CD4-positive, alpha-beta T cell treated with Interleukin-6 at 100 ng/mL for 8 hours (primary cell): ENCODE measurements at places on chromosomes 6 and 20.

- DNase-seq, result no peak
Measured at GRCh38 chr6:28001751-28002150, 44.7 kb downstream of the OR2B6 start.

DNA sequence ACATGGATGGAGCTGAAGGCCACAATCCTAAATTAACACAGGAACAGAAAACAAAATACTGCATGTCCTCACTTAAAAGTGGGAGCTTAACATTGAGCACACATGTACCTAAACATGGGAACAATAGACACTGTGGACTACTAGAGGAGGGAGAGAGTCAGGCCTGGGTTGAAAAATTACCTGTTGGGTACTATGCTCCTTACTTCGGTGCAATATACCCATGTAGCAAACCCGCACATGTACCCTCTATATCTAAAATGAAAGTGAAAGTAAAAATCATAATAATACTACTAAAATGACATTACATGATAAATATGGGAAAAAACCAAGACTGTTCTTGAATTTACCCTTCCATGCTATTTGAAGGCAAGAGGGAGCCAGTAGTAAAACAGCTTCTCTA is 1273.8 kb upstream of the ADGRB3 start:
- no peak for DNase-seq

DNA sequence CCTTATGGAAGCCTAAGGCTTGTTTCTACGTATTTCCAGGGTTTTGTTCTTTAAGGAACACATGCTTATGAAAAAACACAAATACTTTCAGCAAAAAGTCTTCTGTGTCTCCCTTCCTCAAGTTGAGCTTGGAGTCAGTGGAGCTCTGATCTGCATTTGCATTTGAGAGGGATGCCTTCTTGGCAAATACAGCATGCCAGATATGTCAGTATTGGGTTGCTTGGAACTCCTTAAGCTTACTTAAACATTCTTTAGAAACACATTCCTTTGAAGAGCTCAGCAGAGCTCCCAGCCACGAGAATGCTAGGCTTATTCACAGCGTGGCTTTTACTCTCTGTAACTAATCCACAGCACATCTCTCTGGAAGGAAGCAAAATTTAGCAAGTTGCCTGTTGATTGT is 68.3 kb downstream of the ANKRD6 start:
- DNase-seq, result no peak

DNA sequence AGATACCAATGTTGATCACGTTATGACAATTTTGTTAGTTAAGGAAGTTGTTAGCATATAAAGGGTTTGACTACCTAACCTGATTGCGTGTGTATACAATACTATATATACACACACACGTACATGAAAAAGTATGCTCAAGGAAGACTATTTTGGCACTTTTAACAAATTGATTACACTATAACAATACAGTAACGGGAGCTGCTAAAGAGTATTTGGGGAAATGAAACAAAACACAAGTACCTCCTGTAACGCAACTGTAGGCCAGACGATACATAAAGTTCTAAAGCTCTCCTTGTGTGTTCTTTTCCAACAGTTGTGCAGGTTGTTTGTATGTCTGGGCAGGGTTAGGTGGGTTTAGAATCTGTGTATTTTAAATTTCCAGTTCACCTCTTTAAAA is 98.7 kb downstream of the PLEKHG1 start:
- no peak for DNase-seq

DNA sequence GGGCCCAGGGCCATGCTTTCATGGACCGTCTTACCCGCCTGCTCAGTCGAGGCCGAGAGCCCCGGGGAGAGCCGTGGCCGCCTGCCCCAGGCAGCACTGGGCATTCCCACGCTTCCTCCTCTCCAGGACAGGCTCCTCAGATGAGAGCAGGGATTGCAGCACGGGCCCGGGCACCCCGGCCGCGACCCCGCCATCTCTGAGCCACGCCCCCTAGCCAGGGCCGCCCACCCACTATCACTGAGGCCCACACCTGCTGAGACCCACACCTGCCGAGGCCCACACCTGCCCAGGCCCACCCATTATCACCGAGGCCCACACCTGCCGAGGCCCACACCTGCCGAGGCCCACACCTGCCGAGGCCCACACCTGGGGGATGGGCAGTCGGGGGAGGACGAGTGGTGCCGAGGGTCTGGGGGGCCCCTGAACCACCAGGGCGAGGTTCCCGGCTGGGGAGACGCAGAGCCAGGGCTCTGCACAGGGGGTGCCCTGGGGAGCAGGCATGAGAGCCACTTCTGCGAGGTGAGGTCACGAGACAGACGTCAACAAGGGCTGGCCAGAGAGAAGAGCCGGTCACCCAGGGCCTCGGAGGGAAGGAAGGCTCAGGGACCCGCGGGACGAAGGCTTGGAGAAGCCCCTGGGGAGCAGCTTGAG is 235.6 kb downstream of the ERMARD start:
- no peak for DNase-seq

GRCh38 chr6:33073431-33073871 is at the start of gene HLA-DPA1:
HLA-DPA1 (minus strand) TSS chr6:33073649.
- DNase-seq, result peak; percentile 50

- no peak for DNase-seq
Measured at GRCh38 chr20:62433658-62434497, 6.5 kb upstream of the RBBP8NL start.

DNA sequence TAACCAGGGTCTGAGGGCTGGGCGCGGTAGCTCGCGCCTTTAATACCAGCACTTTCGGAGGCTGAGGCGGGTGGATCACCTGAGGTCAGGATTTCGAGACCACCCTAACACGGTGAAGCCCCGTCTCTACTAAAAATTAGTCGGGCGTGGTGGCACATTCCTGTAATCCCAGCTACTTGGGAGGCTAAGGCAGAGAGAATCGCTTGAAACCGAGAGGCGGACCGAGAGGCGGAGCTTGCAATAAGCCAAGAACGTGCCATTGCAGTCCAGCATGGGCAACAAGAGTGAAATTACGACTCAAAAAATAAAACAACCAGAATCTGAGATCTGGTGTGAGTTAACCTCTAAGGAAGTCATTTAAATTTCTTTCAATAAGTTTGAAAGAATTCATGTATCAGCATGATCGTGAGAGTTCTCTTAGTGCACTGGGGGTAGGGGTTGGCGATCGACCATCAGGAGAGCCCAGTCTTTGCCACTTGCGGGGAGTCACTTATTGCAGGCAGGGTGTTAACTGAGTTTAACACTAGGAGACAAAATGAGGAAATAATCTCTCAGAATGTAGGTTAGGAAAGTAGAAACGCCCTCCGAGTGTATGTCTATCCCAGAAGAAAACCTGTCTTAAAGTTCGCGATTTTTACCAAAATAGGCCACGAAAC is 206.5 kb upstream of the ZNF184 start:
- DNase-seq, result no peak

DNA sequence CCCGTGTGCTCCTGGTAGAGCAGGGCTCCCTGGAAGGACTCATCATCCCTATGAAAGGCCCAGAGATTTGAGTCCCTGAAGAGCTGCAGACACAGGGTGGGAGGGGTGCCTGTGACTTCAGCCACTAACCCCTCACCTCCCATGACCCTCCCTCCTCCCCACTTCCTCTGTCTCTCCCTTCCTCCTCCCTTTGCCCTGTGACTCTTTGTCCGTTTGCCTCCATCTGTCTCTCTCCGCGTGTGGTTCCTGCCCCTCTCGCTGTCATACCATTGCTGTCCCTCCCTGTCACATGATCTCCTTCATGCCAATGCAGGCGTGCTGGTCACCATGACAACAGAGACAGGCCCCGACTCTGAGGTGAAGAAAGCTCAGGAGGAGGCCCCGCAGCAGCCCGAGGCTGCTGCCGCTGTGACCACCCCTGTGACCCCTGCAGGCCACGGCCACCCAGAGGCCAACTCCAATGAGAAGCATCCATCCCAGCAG is 19.0 kb downstream of the EPB41L1 start:
- DNase-seq, result no peak

DNA sequence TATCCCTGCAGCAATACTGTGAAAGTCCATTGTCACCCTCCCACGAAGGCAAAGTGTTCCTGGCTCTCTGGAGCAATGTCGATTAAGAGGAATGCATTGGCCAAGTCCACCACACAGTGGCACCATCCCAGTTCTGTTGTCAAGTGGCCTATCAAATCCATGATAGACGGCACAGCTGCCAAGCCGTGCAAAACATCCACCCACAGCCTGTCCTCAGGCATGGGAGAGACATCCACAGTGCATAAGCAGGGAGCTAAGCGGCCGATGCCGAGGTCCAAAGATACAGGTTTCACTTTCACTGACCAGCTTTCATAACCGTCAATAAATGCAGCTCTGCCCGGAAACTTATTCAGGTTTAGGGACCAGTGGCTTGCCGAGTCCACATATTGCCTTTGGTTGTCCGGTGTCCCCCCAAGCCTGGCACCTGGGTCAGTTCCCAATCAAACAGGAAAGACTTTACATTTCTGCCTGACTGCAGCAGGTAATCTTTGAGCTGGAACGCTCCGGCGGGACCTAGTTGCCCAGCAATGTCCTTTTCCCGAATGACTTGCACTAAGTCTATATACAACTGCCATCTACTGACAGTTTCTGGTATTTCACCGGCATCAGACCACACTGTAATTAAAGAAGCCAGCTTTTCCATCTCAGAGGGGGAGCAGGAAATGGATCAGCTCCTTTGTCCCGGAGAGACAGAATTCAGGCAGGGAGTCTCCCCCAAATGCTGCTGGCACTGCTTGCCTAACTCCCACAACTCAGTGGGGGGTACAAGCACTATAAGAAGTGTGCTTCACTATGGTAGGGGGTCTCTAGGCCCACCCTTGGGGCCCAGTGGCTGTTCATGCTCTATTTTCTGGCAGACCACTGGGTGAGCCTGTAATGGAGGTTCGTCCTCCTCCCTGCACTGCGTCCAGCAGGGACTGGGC is 6.3 kb downstream of the ZKSCAN3 start:
- DNase-seq, result peak; percentile 72

DNA sequence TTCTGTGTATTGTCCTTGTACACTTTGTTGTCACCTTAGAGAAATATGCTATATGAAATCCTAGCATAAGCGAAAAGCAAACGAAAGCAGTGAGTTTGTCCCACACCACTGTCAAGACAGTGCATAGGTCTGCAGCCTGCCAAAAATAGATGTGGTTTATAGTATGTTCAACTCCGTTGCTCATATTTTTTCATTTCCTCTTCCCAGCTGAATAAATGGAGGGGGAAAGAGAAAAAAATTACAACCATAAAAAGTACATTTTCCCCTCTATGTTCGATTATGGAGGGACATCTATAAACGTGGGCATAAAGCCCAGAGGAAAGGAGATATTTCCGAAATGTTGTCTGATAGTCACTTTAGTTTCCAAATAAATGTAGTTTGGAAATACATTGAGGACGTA is 25.8 kb downstream of the PRL start:
- DNase-seq, result no peak

DNA sequence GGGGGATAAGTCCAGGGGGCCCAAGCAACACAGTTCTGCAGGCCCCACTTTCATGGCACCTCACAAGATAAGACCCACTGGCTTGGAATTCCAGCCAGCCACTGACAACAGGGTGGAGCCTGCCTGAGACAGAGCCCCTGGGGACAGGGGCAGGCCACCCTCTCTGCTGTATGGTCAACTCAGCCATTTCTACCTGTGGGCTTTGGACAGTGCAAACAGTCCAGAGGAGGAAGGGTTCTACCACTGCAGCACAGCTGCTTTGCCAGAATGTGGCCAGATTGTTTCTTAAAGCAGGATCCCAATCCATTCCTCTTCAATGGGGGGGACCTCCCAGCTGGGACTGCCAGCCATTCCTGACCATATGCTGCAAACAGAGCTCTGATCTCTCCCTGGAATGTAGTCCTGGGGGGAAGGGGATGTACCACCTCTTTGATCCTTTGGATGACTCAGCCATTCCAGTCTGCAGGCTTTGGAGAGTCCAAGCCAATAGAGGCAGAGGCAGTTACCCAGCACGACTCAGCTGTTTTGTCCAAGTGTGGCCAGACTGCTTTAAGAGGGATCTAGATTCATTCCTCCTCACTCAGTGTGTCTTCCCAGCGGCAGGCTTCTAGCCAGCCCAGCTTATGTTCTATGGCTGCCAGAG is 842.2 kb downstream of the EPHA7 start:
- no peak for DNase-seq

- DNase-seq, result no peak
Measured at GRCh38 chr6:128882560-128882959, 378 bp upstream of the LAMA2 start.

DNA sequence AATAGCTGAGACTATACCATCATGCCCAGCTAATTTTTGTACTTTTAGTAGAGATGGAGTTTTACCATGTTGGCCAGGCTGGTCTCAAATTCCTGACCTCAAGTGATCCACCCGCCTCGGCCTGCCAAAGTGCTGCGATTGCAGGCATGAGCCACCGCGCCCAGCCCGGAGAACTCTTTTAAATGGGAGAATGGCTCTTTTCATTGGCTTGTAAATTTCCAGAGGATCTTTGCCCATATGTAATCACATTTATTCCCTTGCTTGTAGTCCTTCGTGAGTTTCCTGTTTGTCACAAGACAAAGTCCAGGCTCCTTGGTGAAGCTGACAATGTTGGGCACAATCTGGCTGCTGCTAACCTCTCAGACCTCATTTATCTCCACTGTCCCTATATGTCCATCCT is 135.1 kb downstream of the CEP57L1 start:
- DNase-seq, result no peak

DNA sequence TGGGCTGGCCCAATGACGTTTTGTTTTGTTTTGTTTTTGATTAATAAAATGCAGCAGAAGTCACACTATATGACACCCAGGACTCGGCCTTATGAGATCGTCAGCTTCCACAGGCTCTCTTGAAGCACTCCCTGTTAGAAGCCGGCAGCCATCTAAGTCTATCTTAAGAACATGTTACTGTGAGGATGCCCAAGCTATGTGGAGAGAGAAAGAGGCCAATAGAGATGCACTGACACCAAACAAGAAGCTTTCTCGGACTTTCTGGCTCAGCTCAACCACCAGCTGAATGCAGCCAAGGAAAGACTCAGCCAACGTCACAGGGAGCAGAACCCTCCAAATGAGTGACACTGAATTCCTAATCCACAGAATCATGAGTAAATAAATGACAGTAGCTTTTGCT is 14.0 kb downstream of the SGK1 start:
- DNase-seq, result no peak

DNA sequence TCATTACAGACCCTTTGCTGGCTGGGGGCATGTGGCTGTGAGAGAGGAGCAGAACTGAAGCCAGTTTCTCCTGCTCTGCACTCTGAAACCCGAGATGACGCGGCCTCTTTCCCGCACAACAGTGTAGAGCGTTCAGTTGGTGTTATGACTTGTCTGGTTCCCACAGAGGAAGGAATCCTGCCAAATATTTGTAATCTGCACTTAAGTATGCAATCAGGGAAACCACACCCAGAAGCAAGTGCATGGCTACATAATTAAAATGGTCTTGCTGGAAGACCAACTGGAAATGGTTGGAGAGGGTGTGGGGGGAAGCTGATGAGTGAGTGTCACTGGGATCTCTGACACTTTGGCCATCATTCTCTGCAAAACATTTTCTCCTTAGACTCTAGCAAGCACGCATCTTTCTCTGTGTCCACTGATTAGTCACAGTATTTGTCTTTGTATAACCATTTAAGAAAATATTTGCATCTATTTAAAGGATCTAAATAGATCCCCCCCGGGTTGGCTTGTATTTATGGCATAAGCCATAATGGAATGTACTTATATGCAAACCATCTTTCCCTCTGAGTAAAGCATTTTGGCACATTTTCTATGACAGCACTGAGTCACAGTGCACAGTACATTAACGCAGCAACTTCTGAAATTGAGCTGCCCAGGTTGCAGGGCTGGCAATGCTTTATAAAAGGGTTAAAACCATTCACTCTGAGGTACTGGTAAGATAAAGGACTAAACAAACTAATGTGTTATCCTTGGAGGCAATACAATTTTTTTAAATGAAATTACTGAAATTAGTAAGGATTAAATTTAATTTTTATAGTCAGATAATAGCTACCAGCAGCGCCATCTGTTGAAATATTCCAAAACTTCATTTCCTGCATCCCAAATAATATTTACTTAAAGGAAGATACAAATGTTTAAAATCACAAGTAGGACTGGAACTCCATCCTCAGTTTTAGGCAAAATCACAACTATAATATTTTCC is 76.7 kb downstream of the FOXC1 start:
- DNase-seq, result no peak
